NCI-H1436 (cell line): ENCODE measurements at places on chromosomes 16 and 17.

DNA sequence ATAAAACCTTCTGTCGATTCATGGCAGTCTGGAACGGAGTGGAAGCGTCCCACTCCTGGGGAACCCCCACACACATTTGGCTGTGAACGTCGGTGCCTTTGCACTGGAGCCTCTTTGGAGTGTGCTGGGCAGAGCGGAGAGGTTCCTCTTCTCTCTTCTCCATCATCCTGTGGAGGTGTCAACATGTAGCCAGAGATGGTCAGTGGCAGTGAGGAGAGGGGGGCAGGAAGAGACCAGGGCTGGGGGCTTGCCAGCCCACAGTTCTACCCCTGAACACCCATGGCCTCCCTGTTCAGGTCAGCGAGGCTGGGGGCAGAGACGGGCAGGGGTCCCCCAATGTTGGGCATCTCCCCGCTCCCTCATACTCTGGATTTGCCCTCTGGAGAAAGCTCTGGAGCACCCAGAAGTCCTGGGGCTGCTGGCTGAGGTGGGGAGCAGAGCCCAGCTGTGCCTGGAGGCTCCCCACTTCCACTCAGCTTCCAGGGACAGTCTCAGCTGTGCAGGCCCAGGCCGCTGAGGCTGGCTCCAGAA lies 223.7 kb downstream of the SEC14L1 start:
- DNase-seq: no peak

DNA sequence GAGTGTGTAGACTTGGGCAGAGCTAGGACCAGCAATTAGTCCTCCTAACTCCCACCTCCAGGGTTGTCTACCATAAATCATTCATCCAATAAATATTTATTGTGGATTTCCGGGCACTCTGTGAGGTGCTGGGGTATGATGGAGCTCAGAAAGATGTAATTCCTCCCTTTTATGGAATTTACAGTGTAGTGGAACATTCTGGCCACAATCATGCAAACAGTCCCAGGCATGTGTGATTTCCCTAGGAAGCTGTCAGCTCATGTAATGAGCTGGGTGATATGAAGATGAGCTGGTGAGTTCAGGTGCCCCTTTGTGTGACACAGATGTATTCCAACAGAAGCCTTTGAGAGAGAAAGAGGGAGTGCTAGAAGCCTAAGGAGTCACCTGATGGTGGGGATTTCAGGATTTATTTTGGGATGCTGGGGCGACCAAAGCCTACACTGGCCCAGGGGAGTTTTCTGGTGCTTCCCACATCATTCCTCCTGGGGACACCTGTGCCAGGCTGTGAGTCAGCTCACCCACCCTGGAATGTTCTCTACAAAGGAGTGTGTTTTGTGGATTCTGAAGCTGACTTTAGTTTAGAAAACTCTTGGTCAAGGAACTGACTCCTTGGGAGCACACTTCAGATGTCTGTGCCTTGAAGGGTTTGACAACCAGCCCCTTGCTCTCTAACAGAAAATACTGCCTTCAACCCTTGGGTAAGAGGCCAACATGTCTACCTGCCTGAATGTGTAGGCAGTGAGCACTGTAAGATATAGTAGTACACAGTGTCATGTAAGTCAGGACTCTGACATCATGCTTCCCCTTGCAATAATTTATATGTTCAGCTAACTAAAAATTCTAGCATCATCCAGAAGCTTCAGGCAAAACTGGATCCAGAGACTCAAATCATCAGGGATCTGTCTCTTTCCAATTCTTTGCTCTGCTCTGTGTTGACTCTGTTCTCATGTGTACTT lies 42.9 kb downstream of the HS3ST4 start:
- no peak for DNase-seq

GRCh38 chr17:6711681-6712057 lies 1.5 kb downstream of the SLC13A5 start:
- DNase-seq: no peak

GRCh38 chr17:19336938-19337711 lies 25.4 kb downstream of the B9D1 start:
- DNase-seq: no peak

- no peak for DNase-seq
These were observed 17.5 kb upstream of the SPNS2 start for GRCh38 chr17:4480929-4481898.

GRCh38 chr16:28998837-28999236 lies 14.0 kb downstream of the LAT start:
- DNase-seq: no peak

- no peak for DNase-seq
These were observed 107.3 kb upstream of the MAF start for GRCh38 chr16:79707876-79708275.

- DNase-seq: no peak
These were observed 26.7 kb downstream of the SAP30BP start for GRCh38 chr17:75693500-75694481.

DNA sequence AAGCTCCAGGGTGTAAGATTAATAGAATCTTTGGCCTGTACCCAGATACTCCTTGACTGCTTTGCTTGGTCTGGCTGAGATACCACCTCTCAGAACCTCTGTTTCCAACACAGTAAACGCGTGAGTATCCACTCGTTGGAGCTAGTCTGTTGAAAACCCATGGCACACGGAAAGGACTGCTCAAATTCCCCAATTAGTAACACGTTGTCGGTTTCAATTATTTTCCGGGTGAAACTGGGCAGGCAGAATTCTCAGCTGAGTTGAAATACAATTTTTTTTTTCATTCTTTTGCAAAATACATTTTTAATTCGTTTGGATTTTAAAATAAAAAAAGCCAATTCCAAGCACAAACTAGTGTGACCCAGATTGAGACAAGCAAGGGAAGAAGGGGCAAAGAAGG lies 120.5 kb downstream of the MAF start:
- DNase-seq: no peak

- no peak for DNase-seq
These were observed 33.9 kb upstream of the MEAK7 start for GRCh38 chr16:84538222-84538840.

GRCh38 chr17:73187203-73187769 lies 5.6 kb upstream of the COG1 start:
- no peak for DNase-seq

- DNase-seq: no peak
These were observed 57.0 kb downstream of the NSRP1 start for GRCh38 chr17:30173649-30174048.

- DNase-seq: no peak
These were observed 70.1 kb downstream of the COPRS start for GRCh38 chr17:31788956-31789355.

- DNase-seq: no peak
These were observed 6.5 kb downstream of the ABHD15 start for GRCh38 chr17:29560316-29560715.

DNA sequence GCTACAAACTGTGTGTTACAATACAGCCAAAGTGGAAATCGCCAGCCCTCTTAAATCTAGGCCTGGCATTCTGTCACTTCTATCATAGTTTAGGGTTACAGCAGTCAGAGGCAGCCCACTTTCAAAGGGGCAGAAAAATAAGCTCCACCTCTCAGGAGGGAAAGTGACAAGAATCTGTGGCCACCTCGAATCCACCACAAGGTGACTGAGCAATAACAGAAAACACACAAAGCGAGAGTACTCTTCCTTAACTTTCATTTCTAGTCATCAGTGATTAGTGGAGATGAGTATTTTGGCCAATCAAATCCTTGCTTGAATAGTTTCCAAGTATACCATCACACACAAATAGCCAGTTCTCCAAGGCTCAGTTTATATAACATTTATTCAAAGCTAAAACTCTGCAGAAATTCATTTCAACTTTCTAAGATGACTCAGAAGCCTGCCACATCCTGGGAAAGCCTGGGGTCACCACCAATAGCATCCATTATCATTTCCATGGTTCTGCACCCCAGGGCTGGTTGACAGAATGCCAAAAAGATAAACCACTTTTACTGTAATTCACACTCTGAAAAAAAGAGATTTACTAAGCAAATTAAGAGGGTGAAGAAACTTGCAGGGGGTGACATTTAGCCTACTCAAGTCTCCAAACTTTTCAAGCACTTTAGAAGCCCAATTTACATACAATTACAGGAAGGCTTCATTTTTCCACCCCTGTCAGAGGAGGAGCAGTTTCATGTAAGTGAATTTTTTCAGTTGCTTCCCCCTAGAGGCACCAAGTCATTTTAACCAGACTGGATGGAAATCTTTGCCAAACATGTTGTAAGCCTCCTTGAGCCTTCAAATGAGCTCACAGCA lies 66.8 kb downstream of the SALL1 start:
- no peak for DNase-seq

DNA sequence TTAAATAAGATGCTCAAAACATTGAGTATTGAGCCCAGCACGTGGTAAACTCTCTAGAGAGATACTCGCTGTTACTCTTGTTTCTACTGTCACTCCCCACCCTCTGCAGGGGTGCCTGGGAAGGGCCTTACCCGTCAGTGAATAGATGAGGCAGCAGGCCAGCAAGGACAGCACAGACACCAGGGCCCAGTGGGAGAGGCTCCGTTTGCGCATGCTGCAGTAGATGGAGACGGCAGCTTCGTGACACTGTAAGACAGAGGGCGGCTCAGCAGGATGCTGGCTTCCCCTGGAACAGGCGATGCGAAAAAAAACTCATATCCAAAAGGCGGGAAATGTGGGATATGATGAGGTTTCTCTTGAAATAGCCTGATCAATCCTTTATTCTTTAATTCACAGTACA lies 20.0 kb downstream of the SLC38A8 start:
- DNase-seq: no peak

DNA sequence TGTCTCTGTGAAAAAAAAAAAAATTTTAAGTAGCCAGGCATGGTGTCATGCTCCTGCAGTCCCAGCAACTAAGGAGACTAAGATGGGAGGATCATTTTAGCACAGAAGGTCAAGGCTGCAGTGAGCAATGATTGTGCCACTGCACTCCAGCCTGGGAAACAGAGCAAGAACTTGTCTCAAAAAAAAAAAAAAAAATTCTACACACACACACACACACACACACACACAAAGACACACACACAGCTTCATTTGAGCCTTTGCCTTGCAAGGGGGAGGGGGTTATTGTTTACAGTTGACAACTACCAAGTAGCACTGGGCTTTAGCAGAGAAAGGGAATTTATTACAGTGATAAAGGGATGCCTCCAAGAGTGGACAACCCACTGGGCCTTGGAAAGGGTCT lies 4.9 kb upstream of the POLR3E start:
- no peak for DNase-seq

GRCh38 chr16:50502616-50503011 lies 45.6 kb upstream of the NKD1 start:
- no peak for DNase-seq

- no peak for DNase-seq
These were observed 34.2 kb upstream of the MRTFB start for GRCh38 chr16:14036889-14037288.

GRCh38 chr16:49564496-49565229 lies 191.1 kb downstream of the C16orf78 start:
- DNase-seq: no peak

DNA sequence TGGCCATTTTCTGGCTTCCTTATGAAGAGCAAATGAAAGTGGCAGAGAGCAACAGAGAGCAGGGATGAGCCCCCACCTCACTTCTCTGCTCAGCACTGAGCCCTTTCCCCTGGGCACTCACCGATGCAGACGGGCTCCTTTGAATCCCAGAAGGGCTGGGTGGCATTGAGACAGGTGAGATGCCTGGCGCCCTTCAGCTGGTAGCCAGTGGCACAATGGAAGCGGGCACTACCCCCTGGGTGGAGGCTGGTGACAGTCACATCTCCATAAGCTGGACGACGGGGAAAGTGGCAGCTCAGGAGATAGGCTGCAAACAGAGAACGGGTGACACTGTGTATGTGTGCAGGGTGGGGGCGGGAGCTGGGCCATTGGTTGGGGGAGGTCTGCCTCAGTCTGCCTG lies 12.5 kb upstream of the PHF12 start:
- DNase-seq: no peak

GRCh38 chr16:17493012-17493411 lies 22.3 kb upstream of the XYLT1 start:
- no peak for DNase-seq

- no peak for DNase-seq
These were observed 20.2 kb upstream of the MPRIP start for GRCh38 chr17:17022011-17022410.

- no peak for DNase-seq
These were observed 474 bp downstream of the CLN3 start for GRCh38 chr16:28491230-28491969.

GRCh38 chr16:84075376-84075775 lies 32.8 kb upstream of the SLC38A8 start:
- no peak for DNase-seq

DNA sequence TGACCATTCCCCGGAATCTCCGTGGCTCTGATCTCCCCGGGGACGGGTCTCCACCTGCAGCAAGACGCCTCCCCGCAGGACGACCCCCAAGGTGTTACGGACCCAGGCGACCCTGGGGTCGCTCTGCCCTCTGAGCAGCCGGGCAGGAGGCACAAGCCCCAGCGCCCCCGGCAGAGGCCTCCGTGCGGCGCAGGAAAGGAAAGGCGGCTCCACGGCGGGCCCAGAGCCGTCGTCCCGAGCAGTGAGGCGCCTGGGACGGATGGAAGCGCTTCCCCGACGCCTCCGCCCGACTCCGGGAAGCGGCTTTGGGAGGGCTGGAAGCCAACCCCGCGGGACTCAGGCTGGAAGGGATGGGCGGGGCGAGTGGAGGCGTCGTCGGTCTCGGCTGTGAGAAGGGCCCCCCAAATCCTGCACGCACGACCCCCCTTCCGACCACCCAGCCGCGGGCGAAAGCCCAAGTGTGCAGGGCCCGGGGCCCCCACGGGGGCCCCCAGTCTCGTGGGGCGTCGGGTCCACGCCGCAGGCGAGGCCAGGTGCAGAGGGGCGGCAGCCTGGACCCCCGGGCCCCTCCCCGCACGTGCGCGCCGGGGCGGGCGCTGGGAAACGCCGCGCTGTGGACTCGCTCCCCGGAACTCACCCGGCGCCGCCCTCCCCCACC lies 32.7 kb upstream of the RPH3AL start:
- no peak for DNase-seq

GRCh38 chr17:32865141-32865540 lies 11.8 kb downstream of the MYO1D start:
- DNase-seq: no peak

DNA sequence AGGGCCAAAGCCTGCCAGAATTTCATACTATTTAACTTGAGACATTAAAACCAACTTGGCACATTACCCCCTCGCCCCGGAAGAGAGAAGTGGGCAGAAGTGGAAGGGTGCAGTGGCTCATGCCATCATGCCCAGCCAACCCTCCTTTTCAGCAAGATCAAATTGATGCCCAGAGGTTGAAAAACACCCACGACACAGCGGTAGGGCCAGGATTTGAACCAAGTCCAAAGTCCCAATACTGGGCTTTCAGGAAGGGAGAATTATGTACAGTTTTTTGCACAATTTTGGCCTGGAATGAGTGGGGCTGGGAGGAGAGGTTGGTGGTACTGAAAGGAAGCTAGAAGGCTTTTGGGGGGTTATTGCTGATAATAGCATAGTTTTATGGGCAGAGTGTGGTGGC lies 11.0 kb downstream of the PDP2 start:
- DNase-seq: no peak

GRCh38 chr17:39736319-39737165 lies 1.2 kb upstream of the GRB7 start:
- no peak for DNase-seq

GRCh38 chr17:56121191-56122051 lies 31.9 kb upstream of the ANKFN1 start:
- no peak for DNase-seq
